ENCODE measurements at places on chromosomes 12 and 14.

DNA sequence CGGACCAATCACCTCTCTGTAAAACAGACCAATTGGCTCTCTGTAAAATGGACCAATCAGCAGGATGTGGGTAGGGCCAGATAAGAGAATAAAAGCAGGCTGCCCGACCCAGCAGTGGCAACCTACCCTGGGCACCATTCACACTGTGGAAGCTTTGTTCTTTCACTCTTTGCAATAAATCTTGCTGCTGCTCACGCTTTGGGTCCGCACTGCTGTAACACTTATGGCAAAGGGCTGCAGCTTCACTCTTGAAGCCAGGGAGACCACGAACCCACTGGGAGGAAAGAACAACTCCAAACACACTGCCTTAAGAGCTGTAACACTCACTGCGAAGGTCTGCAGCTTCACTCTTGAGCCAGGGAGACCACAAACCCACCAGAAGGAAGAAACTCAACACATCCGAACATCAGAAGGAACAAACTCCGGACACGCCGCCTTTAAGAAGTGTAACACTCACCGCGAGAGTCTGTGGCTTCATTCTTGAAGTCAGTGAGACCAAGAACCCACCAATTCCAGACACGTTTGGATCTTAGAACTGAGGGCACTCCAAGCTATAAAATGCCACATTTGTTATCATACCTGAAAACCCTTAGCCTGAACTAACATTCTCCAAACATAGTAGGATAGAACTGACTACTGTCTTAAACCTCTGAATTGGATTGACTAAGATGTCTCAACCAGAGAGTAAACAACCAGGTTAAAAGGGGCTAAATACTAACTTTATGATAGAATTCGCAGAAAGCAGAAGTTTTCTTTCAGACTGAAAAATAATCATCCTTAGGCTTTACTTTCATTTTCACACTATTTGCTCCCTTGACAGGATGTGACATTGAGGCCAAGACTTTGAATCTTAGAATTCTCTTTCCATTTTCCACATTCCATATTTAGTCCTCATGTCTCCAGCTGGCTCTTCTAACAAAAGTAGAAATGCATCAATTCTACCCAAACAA is 33.6 kb downstream of the CDKL1 start:
- DNase-seq, result peak; percentile 31

DNA sequence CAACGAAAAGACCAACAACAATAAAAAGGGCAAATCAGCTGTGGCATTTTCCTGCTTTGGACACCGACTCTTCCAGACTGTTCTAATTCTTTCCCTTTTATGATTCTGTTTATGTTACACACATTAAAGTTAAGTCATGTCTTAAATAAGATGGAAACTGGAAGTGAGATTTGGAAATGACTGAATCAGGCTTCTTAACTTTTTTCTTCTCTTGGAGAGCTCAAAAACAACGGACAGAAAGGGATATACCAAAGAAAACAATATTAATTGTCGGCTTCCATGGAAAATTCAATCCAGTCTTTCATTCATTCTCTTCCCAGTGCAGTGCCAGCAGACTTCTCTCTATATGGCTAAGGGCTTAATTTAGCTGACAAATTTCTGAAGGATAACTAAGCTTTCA is 214.9 kb upstream of the DDHD1 start:
- no peak for DNase-seq

- DNase-seq, result no peak
Observed at GRCh38 chr12:88957358-88957757, 377.1 kb upstream of the KITLG start.

GRCh38 chr12:96136161-96136560 is 58.0 kb upstream of the ELK3 start:
- DNase-seq, result peak; percentile 76

GRCh38 chr12:94873734-94874517 is 129.6 kb downstream of the NDUFA12 start:
- no peak for DNase-seq

DNA sequence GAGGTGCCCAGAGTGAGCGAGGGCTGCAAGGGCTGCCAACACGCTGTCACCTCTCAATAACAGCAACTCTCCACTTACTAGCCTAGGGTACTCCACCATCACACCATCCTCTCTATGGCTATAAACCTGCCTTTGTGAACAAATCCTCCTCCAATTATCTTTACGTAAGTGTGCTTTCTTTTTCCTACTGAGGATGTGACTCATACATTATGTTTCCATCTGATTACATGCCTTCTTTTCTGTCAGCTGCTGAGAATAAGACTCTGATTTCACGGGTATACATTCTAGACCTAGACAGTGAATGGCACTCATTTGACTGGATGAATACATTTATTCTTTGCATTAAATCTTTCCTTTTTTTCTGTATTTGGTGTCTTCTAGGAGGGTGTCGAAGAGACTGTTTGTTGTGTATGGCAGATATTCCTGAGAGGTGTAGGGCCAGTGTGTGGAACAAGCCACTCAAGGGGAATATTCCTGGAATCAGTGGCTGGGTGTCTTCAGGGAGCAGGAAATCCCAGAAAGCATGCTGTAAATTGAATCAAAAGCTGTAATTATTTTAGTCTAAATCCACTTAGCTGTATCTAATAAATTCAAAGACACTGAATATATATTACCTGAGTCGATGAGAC is 327.3 kb upstream of the TMTC1 start:
- no peak for DNase-seq

DNA sequence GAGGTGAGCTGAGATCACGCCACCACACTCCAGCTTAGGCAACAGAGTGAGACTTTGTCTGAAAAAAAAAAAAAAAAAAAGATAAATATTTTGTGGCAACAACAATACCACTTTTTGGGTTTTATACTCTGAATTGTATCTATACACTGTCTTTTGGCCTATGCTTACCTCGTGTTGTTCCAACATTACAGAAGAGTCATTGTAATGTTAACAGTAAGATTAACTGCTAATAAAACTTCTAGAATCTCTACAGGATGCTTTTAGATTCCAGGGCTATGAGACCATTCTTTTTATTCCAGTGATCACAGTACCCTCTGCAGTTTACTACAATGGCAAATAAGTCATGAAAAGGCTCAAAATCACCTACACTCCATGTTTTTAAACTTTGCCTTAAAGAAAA is 11.6 kb downstream of the IFT81 start:
- no peak for DNase-seq

- DNase-seq, result no peak
Observed at GRCh38 chr14:70893858-70894291, 13.4 kb upstream of the PCNX1 start.

DNA sequence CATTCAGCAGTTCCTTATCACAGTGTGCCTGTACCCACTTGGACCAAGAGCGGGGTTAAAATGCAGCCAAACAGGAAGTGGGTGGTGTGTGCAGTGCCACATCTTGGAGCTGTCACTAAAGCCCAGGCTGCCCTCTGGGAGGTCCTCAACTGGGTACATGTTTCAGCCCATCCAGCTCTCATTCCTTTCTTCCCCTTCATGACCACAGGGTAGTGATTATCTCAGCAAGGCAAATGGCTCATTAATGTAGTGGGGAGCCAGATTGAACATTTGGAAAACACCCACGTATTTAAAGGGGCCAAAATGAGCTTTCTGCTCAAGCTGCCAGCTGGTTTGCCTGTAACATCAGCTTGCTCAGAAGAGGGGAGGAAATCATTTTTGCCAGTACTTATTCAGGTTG is 210.8 kb upstream of the BTG1 start:
- DNase-seq, result peak; percentile 32

GRCh38 chr12:77723308-77723707 is 107.4 kb upstream of the NAV3 start:
- no peak for DNase-seq

GRCh38 chr14:28407031-28407825 is 359.4 kb upstream of the FOXG1 start:
- DNase-seq, result no peak

DNA sequence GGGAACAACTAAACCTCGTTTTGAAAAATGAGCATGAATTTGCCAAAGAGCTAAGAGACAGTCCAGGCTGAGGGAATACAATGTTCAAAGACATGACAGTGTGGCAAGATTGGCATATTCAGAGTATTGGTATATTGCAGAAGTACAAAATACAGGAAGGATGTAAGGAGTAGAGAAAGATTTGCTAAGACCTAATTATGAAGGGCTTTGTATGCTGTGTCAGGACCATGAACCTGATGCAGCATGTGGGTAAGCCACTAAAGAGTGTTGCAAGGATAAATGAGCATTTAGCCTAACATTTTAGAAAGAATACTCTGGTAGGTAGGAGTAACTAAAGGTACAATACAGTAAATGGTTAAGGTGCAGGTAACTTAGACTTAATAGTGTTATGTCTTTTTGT is 65.1 kb downstream of the KTN1 start:
- no peak for DNase-seq

- DNase-seq, result no peak
Observed at GRCh38 chr12:132169376-132169775, 25.1 kb downstream of the NOC4L start.

GRCh38 chr14:91088585-91089235 is 25.2 kb upstream of the DGLUCY start:
- DNase-seq, result no peak

DNA sequence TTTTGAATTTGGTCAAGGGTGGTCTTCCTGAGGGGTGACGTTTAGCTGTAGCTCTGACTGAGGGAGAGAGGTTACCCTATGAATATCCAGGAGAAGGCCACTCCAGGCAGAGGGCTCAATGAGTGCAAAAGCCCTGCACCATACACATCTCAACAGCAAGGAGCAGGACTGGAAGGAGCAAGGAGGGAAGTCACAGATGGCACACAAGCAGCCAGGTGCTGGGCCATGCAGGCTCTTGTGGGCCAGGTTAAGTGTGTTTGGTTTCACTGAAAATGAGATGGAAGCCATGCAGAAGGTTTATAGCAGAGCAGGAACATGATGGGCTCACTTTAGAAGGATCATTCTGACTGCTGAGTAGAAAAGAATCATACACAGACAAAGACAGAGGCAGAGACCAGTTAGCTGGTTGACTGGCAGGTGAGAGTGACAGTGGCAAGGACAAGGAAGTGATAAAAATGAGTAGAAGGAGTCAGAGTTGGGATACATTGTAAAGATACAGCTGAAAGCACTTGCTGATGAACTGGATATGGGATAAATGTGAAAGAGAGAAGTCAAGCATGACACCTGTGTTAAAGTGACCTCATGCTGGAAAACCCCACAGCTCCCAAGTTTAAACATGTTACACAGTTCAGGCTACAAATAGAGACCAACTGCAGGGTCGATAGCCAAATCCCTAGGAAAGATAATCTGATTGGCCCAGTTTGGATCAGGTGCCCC is 81.2 kb downstream of the PRKD1 start:
- DNase-seq, result no peak

DNA sequence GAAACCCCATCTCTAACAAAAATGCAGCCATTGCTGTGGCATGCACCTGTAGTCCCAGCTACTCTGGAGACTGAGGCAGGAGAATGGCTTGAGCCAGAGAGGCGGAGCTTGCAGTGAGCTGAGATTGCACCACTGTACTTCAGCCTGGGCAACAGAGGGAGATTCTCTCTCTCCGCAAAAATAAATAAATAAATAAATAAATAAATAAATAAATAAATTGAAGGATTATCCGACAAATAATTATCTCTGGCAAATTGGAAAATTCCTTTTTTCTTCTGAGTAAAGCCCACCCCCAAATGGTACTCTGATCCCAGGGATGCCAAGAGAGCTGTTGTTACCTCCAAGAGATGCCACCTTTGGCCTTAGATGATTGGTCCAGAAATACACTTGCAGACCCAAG is 137.9 kb downstream of the SUDS3 start:
- DNase-seq, result no peak

GRCh38 chr12:108783446-108783845 is 52.1 kb upstream of the CORO1C start:
- no peak for DNase-seq

- no peak for DNase-seq
Observed at GRCh38 chr14:37122919-37123639, 49.3 kb downstream of the SLC25A21 start.

GRCh38 chr12:132263061-132263360 is 66.4 kb downstream of the GALNT9 start:
- DNase-seq, result no peak

- DNase-seq, result peak; percentile 76
Observed at GRCh38 chr12:53495903-53496751, 3.1 kb downstream of the MAP3K12 start.

DNA sequence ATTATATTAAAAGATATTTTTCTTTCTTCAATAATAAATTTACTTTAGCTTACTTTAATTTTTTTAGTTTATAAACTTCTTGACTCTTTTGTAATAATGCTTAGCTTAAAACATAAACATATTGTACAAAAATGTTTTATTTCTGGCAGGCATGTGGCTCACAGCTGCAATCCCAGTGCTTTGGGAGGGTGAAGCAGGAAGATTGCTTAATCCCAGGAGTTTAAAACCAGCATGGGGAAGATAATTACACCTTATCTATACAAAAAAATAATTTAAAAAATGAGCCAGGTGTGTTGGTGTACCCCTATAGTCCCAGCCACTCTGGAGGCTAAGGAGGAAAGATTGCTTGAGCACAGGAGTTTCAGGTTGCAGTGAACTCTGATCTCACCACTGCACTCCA is 120.7 kb downstream of the GPHN start:
- DNase-seq, result peak; percentile 50

DNA sequence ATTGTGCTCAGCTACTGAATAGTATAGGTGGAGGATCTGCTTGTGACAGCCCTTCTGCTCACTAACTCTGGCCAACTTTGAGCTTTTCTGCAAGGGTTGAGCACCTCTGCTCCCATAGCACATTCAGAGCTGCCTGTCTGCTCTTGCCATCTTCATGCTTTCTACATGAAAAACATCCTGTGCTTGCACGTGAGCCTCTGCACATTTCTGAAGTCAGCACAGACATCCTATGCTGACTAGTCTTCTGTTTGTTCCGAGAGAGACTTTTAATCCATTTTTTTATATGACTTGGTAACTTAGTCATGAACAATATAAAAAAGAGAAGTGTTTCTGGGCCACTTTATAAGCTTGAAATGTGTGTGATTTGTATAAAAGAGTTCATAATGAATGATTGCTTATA is 969.3 kb downstream of the TMTC2 start:
- DNase-seq, result no peak

DNA sequence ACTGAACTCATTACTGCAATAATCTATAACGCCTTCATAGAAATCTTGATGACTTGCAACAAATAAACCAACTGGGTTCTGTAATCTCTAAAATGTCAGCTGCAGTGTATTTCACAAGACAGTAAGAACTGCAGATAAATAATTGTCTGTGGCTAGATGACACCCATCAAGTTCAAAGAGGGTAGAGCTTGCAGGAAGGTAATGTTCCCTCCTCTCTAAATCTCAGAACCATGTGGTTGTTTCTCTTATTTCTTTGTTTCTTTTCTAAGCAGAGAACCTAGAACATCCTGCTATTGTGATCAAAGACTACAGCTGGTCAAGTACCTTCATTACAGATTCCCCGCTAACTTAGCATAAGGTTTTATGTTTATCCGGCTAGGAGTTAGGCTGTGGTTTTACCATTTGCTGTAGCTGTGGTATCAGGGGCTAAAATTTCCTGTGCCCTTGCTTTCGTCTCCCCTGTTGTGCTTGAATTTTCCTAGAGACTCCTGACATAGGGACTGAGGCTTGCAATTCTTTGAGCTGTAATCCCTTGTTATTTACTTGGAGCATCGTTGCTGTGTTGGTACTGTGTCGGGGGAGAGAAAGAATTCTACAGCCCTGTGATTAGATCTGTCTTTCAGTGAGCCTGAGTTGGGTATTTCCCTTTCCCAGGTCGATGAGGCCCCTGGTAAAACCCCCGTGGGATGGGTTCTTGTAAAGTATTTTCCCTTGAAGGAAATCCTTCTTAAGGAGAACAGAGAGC is 253.1 kb upstream of the BTG1 start:
- DNase-seq, result no peak

- DNase-seq, result no peak
Observed at GRCh38 chr14:39029789-39030188, 73.2 kb downstream of the SEC23A start.

- no peak for DNase-seq
Observed at GRCh38 chr12:76738824-76739579, 24.9 kb upstream of the ZDHHC17 start.
